ENCODE measurements at places on chromosomes 2 and 18.

GRCh38 chr2:44098050-44098449, 70.6 kb upstream of the PPM1B start:
- no peak for DNase-seq

GRCh38 chr2:147149575-147150240, 695.1 kb upstream of the ACVR2A start:
- DNase-seq, result no peak

DNA sequence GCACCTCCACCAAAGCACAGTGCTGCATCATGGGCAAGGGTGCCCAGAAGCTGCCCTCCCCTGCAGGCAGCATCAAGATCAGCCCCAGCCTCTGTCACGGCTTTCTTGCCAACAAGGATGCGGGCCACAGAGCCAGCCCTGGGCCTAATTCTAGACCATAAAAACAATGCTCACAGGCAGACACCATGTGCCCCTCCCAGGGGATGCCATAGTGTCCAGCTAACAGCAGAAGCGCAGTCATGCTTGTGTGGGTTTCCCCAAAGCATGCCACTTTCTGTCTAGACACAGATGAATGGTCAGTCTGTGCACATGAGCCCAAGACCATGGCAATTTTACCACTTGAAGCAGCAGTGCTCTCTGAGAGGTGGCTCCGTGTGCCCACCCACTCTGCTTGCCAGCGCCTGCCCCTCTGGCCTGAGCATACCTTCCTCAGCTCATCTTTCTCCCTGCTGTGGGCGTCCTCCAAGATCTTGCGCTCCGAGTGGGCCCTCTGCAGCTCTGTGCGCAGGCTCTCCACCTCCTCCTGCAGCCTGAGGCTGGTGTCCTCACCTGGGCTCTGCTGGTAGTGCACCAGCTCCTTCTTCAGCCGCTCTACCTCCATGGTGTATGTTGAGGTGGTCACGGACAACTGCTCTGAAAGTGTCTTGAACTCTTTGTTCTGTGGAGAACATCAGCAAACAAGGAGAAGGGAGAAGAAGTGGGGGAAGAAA, 81.3 kb upstream of the ACAA2 start:
- no peak for DNase-seq

GRCh38 chr2:172461591-172462372, 34.4 kb downstream of the ITGA6 start:
- peak; percentile 82 for DNase-seq

- DNase-seq, result no peak
Measured at GRCh38 chr18:76977108-76977621, 154.8 kb downstream of the ZNF236 start.

GRCh38 chr2:85990084-85990483, 101.3 kb upstream of the ST3GAL5 start:
- DNase-seq, result no peak

- no peak for DNase-seq
Measured at GRCh38 chr18:7889515-7889914, 322.4 kb downstream of the PTPRM start.

DNA sequence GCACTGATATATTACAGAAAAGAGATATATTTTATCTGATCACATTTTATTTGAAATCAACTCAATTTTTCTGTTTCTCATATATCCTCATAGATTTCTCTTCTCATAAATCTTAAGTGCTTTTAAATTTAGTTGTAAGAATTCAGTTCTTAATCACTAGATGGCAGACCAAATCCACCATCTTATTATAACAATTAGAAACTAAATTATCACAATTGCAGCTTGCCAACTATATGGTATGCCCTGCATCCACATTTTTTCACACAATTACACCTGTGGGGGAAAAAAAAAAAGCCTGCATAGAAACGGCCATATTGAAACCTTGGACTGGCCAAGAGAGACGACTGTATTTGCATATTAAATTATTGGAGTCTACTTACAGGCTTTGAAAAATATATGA, 64.4 kb downstream of the COL5A2 start:
- DNase-seq, result no peak

DNA sequence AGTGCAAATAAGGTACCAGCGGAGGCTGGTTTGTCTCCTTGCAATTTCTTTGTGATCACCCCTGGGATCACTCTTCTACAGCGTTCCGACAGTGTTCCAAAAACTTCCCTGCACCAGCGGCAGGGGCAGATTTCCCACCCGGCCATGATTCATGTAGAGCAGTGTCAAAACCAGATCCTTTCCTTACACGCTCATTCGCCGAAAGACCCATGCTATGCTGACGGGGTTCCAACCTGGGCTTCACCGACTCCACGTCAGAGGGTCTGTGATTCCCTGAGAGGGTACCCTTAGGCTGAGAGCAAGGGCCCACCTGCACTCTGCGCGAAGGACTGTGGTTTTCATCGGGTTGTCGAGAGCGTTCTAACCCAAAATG, 423 bp upstream of the TTC27 start:
- DNase-seq, result peak; percentile 43

DNA sequence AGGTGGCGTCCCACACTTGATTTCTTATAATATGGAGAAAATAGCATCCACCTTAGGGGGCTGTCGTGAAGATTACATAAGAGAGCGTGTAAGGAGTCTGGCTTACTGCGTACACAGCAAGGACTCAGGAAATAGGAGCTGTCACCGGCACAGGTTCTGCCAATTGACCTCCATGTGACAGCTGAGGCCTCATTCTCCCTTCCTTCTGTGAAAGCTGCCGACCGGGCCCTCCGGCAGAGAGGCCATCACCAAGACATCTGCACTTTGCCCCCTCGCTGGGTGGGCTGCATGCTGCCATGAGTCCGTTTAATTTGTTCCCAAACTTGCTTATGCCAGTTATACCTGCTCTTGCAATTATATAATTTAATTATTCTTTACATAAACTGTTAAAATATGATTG, 27.7 kb downstream of the HS1BP3 start:
- DNase-seq, result no peak

GRCh38 chr18:70459251-70459650, 170.4 kb downstream of the SOCS6 start:
- DNase-seq, result no peak

GRCh38 chr2:42184346-42184745, 15.2 kb downstream of the EML4 start:
- no peak for DNase-seq

- DNase-seq, result peak; percentile 57
Measured at GRCh38 chr2:86623043-86623493, 597 bp downstream of the RNF103 start.

DNA sequence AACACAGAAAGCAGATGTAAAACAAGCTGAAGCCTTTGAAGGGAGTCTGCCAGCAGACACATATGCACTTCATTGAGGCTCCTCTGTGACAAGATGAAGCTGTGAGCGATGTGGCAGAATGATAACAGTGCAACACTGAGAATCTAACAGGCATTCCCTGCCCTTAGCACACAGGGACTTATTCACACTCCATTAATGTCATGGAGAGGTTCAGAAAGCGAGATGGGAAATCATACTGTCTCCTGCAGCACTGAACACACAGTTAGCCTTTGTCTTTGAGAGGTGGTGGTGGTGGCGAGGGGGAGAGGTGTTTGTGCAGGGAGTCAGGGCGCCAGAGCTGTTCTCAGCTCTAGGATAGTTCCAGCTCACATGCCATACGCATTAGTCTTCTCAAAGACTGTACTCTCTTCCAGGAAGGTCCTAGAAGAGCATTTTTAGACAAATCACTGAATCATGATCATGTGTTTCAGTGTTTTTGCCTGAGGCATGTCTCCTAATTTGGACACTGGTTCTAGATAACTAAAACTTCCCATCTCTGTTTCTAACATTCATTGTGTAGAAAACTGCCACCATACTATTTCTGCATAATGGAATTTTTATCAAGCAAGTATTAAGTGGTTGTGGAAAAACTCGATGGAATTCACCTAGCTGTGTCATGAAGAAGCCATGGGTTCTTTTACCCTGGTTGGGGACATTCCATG, 93.5 kb upstream of the ITGB6 start:
- DNase-seq, result no peak

DNA sequence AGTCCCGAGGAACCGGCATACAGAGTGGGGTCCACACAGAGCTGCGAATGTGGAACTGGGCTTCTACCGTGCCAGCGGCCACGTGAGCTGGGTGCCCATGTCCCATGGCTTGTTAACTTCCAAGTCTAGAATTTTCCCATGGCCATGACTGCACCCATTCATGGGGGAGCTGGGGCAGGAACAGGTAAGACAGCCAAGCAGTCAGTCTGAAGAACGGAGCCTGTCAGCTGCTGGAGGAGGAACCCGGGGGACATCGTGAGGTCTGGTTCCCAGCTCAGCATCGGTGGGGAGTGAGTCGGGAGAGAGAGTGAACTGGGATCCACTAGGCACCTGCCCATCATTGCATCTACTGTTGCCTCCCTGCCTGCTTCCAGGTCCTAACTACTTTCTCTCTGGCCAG, 86.9 kb downstream of the SH3RF3 start:
- no peak for DNase-seq

DNA sequence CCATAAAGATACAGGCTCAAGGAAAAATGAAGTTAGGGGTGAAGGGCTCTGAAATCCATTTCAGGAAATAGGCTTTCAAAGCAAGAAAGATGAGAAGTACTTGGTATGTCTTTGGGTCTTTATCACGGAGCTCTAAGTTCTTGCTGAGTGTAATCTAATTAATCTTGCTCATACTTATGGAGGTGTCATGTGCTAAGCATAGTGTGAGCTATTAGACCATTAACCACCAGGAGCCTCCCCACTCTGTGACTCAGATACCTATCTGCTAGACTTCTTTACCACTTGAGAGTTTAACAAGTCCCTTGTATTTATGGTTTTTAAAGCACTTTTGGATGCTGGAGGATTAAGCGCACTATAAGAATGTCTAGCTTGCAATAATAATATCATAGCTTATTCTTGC, 678.7 kb downstream of the EPHA4 start:
- DNase-seq, result no peak

DNA sequence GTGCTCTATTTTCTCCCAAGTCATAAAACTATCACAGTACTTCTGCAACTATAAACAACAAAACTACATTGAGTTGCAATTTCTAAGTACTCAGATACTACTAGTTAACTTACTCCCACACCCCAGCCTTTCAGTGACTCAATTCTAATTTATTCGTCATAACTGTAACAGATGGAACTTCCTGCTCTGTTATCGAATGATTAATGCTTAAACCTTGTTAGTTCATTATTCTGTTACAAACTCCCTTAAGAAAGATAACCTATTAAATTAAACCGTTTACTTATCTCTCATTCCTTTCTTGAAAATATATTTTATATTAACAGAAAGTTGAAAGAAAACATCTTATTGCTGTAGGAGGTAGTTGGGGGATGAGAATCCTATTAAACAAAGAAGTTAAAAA, 17.0 kb downstream of the TNFAIP6 start:
- DNase-seq, result no peak

GRCh38 chr2:101419096-101419663, 31.9 kb upstream of the CREG2 start:
- peak; percentile 72 for DNase-seq

- no peak for DNase-seq
Measured at GRCh38 chr2:150400849-150401248, 86.6 kb downstream of the RND3 start.

- no peak for DNase-seq
Measured at GRCh38 chr18:907885-908757, 3.5 kb downstream of the ADCYAP1 start.

GRCh38 chr18:9215221-9215933, 78.8 kb downstream of the ANKRD12 start:
- DNase-seq, result no peak

- DNase-seq, result no peak
Measured at GRCh38 chr2:100397118-100397860, 20.2 kb downstream of the CHST10 start.

GRCh38 chr18:31658670-31659575, 25.5 kb downstream of the B4GALT6 start:
- DNase-seq, result peak; percentile 12

- DNase-seq, result no peak
Measured at GRCh38 chr2:204984518-204984917, 439.2 kb downstream of the PARD3B start.

GRCh38 chr2:239780236-239780994, 244.7 kb downstream of the NDUFA10 start:
- peak; percentile 11 for DNase-seq

GRCh38 chr2:196361606-196362326, 190.4 kb upstream of the STK17B start:
- DNase-seq, result no peak

- no peak for DNase-seq
Measured at GRCh38 chr18:79208906-79209305, 139.7 kb downstream of the ATP9B start.

DNA sequence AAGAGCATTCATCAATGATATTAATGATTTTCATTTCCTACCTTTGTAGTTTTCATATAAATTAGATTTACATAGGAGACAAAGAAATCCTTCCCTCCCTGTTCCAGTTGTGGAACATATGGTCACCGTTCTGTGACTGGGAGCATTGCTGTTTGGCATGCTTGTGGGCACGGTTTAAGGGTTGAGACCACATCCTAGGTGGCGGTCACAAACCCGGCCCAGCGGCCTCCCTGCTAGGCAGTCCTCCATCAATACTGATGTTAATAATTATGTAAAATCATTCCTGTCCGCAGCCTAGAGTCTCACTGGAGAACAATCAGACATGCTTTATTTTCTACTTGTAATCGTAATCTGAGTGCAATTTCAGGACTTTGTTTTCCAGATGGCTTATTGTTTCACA, 117.9 kb downstream of the AGAP1 start:
- DNase-seq, result no peak

DNA sequence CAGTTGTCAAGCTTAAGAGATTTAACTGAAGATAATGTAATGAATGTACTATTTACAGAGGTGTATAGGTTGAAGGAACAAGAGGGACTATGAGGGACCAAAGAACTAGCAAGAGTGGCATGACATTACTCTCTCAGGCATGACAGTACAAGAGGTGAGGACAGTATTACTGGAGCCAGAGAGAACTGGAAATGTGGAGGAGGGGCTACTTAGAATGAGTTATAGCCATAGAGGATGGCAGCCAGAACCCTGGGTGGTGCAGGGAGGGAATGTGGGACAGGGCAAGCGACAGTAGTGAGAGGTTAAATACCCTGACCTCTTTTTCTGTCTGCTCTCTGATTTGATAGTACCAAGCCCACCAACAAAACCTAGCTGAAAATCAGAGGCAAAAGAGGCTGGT, 122.6 kb upstream of the UGP2 start:
- DNase-seq, result no peak

- DNase-seq, result no peak
Measured at GRCh38 chr18:48545757-48546321, 7.0 kb downstream of the CTIF start.

DNA sequence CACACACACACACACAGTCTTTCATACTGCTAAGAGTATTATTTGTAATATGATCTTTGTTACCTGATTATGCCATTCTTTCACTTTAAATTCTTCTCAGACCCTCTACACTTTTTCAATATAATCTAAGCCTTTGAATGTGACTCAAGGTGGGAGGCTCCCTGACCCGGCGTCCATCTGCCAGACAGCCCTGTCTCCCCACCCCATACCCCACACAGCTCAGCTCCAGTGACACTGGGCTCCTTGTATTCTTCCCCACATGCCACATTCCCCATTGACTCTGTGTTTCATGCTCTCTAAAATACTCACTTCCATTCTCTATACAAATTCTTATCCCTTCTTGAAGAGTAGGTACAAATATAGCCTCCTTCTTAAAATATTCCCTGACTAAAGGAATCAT, 442.2 kb downstream of the TGIF1 start:
- no peak for DNase-seq

- DNase-seq, result no peak
Measured at GRCh38 chr18:31030574-31031278, 11.8 kb downstream of the DSC3 start.

GRCh38 chr2:230640540-230641011, 72.1 kb upstream of the CAB39 start:
- no peak for DNase-seq

- peak; percentile 65 for DNase-seq
Measured at GRCh38 chr2:109545828-109546713, 67.7 kb downstream of the SEPTIN10 start.

GRCh38 chr2:31236433-31237205, 2.7 kb downstream of the EHD3 start:
- DNase-seq, result no peak

Data from stimulated activated CD4-positive, alpha-beta T cell treated with anti-CD3 and anti-CD28 coated beads, Interleukin-2, amount 100 ng/mL, for 24 hours (primary cell).